ENCODE measurements at places on chromosomes 4 and X.
A peak's percentile ranks its signal among the peaks of the same experiment; 100 is the strongest.

GRCh38 chr4:13367691-13368090 lies 116.4 kb downstream of the RAB28 start:
- no peak for DNase-seq

DNA sequence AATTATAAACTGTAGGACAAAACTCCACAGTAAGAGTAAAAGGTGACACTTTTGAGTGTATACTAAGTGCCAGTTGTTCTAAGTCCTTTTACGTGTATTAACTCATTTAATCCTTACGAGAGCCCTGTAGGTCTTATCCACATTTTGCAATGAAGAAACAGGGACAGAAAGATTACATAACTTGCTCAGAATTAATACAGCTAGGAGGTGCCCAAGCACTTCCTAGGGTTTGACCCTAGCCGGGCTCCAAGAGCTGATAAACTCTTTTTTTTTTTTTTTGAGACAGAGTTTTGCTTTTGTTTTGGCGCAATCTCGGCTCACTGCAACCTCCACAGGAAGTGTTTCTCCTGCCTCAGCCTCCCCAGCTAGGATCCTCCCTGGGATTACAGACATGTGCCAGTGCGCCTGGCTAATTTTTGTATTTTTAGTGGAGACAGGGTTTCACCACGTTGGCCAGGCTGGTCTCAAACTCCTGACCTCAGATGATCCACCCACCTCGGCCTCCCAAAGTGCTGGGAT lies 110.4 kb downstream of the UBE2K start:
- no peak for DNase-seq

- DNase-seq: no peak
These were observed 803.0 kb downstream of the DMD start for GRCh38 chrX:32408389-32408788.

DNA sequence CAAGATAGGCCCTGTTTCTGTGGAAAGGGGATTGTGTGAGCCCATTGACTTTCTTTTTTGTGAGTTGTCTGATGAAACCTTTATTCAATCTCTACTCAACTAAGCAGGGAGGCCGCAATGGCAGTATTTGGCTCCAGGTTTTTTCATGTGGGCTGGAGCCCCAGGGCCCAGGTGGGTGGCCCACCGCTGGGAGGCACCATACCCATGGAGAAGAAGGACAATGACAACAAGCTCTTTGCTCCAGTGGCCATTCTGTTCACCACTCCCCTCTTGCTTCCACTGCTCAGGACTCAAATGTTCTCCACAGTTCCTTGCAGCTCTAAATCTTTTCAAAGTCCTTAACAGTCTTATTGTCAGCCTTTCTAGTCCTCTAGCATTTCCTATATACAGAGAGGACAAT lies 54.1 kb downstream of the HOPX start:
- no peak for DNase-seq

DNA sequence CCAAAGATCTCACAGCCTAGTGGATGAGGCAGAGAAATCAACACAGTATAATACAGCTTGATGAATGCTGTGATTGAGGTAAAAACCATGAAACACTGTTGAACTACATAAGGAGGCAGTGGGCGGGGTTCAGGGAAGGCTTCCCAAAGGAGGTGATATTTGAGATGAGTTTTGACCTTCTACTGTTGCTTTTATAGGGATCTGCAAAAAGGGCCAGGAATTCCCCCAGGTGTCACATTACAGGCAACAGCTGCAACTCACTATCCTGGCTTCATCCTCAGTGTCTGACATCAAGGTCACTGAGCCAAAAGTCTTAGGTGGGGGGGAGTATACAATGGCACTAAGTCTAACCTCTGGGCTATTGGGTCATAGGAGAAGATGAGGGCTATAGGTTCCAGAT lies 185.7 kb upstream of the NRK start:
- DNase-seq: no peak

DNA sequence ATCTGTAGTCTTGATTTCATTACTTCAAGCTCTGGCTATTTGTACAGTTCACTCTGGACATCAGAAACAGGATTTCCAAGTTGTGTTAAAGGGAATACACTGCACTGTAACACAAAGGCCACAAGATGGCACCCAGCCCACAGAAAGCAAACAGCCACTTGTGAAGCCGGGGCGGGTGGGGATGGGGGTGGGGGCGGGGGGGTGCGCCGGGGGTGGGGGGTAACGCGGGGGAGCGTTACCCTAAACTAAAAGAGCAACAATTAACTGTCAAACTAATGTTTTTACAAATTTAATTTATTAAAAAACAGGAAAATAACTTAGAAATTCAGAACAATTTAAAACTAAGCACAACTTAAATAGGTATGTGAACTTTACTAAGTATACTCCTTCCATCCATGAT lies 27.3 kb downstream of the PRDX4 start:
- peak; percentile 39 for DNase-seq

- DNase-seq: no peak
These were observed 33.9 kb downstream of the TMPRSS11A start for GRCh38 chr4:67929426-67929825.
